Activated CD8-positive, alpha-beta memory T cell treated with anti-CD3 and anti-CD28 coated beads for 4 hours (primary cell): ENCODE measurements at places on chromosomes 5 and 9.
A peak's percentile ranks its signal among the peaks of the same experiment; 100 is the strongest.

DNA sequence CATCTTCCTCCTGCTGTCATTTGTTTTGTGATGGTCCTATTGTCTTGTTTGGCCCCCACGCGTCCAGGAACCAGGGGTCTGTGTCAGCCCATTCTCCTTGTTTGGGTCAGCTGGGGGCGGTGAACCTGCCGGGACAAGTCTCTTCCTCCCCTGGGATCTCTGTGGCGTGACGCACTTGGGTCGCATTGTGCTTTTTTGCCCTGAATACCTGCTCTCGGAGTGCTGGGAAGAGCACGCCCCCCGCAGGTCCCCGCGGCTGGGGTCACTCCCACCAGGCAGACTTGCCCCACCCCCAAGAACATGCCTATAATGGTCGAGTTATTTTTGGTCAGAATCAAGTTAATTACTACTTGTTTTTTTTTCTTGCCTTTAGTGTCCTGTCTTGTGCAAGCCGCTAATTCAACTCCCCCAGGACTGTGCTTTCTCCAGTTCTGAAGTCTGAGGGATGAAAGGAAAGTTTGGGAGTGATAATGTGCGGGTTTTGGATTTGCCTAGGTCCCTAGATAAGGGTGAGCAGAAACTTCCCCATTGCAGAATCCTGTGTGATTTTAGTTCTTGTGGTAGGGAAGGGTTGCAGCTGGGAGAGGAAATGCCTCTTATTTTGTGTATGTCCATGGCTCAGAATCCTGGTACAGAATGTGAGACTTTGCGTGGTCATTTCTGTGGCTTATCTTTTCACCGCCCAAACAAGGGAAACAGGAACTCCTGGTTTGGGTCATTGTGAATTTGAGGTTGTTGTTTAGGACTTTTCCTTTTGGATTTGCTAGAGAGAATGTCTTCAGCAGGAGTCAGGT is 789 bp downstream of the ACER2 start:
- DNase-seq = no peak

- DNase-seq = no peak
Observed at GRCh38 chr5:80754900-80755299, 100.1 kb upstream of the DHFR start.

- DNase-seq = no peak
Observed at GRCh38 chr5:91103353-91104061, 279.6 kb downstream of the ARRDC3 start.

DNA sequence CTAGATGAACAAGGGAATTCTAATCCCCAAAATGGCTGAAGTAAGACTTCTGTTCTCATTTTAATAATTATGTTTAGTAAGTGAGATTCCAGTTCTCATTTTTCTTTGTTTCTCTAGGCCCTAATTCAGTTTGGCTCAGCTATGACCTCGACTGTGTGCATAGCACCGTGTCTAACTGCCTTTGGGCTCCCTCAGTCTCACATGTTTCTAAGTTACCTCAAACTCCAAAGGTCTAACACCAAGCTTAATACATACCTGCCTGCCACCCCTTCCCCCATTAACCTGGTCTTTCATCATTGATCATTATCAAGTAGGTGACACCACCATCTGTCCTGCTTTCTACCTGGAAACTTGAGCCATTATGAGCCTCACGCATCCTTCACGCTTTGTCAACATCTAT is 273.2 kb downstream of the SAXO1 start:
- DNase-seq = no peak

DNA sequence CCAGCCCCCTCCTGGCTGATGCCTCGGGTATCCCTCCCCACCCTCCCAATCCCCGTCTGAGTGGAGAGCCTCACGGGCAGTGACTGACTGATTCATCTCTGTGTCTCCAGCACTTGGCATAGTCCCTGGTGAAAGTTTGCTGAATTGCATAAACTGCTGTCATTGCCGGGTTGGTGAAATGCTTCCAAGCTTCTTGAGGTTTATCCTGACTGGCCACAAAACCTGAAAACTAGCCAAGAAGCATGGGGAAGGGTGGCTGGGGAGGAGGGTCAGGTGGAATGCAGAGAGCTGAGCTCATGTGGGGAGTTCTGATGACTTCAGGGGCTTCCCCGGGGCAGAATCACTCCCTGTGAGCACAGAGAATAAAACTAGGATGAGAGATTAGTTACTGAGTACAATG is 56.9 kb upstream of the GGTA1 start:
- no peak for DNase-seq

DNA sequence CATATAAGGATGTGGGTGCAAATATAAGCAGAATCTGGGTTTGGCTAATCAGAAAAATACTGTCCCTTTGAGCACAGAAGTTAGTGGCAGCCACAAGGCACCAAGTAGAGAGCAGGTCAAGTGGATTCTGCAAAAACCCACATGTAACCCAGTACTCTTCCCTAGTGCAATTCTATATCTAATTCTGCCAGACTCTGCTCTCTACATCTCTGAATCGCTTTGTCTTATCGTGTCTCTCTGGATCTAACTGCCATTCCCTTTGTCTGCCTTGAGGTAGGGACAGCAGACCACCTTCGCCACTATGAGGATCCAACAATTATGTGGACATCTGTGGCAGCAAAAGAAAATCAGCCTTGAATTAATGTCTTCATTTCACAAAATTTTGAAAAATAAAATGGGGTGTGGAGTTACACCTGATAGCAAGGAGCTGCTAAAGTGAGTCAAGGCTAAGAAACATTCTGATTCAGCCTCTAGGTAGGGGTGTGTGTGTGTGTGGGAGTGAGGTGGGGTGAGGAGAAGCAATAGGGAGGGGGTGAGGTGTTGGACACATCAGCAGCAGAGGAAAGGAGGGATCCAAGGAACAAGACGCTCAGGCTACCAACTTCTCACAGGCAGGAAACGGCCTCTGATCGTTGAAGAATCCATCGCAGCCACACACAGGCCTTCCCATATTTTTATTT is 33.7 kb upstream of the ZNF366 start:
- DNase-seq = no peak

GRCh38 chr9:136604823-136605525 is 57.7 kb upstream of the EGFL7 start:
- no peak for DNase-seq

DNA sequence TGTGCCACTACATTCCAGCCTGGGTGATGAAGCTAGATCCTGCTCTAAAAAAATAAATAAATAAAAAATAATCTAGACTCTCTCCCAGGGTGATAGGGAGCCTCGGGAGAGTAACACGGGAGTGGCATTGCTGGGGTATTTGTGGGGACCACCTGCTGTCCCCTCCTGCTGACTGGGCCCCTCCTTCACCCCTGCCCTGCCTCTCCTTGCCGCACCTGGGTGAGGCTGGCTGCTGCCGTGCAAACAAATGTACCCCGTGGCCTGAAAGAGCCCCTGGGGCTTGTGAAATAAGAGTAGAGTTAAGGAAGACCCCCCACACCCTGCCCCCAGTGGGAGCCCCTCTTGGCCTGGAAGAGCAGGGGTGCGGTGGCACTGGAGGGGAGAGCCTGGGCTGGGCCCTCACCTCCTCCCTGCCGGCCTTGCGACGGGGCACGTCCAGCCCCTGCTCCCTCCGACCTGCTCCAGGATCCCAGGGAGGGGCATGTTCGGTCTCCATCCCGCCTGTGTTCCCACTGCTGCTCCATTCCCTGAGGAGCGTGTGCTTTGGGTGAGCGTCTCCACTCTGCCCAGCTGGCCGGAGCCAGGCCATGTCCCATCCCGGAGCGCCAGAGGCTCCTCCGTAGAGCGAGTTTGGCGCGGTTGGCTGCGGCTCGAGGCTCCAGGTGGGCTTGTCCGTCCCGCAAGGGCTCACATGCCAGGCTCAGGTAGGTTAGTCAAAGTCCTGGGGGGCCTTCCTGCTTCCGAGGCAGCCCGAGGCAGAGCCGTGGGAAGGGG is 75.0 kb upstream of the RNU6ATAC start:
- DNase-seq = no peak

GRCh38 chr9:708551-709432 is 132.7 kb upstream of the DMRT1 start:
- no peak for DNase-seq

- no peak for DNase-seq
Observed at GRCh38 chr9:119834064-119834620, 464.9 kb upstream of the BRINP1 start.

DNA sequence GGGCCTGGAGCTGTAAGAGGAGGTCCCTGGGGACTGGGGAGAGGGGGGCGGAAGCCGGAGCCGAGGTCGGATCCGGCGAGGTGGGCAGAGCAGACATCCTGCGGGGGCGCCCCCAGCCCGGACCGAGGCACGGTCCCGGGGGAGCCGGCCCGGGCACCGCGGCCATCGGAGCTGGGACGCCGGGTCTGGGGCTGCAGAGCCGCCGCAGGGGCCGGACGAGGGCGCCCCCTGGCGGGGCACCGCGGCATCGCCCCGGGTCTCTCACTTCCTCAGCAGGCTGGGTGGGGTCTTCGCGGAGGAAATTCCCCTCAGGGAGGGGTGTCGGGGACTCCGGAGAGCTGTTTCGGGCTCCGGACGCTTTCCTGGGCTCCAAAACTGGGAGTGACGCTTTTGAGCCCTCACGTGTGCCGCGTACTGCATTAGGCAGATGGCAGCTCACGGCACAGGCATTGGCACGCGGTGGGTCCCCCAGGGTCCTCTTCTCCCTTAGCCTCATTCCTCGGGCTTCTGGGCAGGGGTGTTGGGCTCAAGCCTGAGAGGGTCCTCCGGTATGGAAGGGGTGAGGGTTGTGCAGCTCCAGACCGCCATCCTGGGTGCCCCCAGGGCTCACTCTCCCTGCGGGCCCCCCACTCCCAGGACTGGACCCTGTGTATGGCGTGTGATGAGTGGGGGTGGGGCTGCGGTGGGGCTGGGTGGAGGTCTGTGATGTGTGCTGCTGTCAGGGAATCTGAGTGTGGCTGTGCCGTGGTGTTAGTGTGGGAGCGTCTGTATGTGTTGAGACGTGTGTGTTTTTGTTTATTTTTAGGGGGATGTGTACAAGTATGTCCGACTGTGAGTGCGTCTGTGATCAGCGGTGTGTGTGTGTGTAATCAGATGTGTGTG is 29.6 kb downstream of the LHX2 start:
- DNase-seq = peak; percentile 12

GRCh38 chr9:134240361-134240760 is 76.0 kb upstream of the RNU6ATAC start:
- no peak for DNase-seq

GRCh38 chr5:84494453-84494852 is 109.8 kb upstream of the EDIL3 start:
- no peak for DNase-seq

DNA sequence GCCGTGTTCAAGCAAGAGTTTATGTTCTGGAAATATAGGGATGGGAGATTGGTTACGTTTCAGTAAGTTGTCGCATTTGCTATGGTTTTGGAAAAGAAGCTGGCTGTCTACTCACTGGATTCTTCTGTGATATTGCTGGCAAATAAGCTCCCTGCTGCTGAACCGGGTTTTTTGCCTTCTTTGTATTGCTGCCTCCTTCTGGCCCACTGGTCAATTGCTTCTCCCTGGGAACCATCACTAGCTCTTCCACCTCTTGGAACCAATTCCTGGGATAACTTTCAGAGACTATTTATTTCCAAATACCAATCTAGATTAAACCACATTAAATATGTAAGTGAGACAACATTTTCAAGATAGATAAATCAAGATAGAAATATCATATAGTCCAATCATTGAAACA is 43.0 kb downstream of the NUDT12 start:
- DNase-seq = no peak

GRCh38 chr5:56313596-56313995 is 80.5 kb upstream of the ANKRD55 start:
- DNase-seq = no peak

DNA sequence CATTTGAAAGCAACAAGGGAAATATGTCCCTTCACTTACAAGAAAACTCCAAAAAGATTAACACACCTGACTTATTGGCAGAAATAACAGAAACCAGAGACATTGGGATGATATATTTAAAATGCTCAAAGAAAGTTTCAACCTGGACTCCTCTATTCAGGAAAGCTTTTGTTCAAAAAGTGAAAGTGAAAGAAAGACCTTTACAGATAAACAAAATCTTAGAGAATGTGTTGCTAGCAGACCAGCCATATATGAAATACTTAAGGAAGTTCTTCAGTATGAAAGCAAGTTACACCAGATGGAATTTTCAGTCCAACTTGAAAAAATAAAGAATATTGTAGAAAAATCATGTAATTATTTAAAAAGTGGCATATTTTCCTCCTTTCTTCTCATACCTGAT is 1075.1 kb downstream of the NR2F1-AS1 start:
- no peak for DNase-seq

GRCh38 chr9:30519756-30520155 is 1864.7 kb upstream of the ACO1 start:
- no peak for DNase-seq

GRCh38 chr5:133240425-133241091 is 188.7 kb downstream of the HSPA4 start:
- peak; percentile 5 for DNase-seq

- no peak for DNase-seq
Observed at GRCh38 chr9:121786998-121787422, 135.6 kb downstream of the DAB2IP start.

DNA sequence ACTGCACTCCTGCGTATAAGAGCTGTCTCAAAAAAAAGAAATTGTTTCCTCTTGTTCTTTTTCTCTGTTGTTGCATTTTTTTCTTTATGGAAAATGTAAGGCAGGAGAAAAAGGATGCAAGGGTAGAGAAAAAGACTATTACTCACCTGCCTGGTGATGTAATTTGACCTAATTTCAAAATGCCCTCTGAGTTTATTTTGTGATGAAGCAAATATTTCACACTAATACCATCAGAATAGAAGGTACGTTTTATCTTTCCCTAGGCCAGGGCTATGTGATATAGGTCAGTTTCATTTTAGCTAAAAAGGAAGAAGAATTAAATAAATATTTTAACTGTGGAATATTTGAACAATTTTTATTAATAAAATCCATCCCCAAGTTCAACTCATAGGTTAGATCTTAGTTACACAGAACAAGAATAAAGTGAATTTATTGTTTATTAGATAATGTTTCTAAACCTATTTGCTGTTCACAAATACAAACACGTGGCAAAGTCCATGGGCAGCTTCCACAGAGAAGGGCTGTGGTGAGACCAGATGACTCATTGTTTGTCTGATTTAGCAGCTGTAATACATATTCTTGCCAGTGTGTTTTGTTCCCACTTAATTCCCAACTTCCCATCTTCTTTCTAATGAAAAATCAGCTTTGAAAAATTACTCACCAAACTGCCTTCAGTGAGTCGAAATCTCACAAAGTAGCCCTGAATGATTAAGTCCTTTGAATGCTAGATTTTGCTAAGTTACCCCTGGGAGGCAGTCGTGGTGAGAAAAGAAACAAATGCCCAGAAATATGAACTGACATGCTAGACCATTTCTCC is 52.8 kb upstream of the CCDC112 start:
- no peak for DNase-seq
